SK-N-MC (cell line): ENCODE measurements at places on chromosomes 13 and 19.
A peak's percentile ranks its signal among the peaks of the same experiment; 100 is the strongest.

DNA sequence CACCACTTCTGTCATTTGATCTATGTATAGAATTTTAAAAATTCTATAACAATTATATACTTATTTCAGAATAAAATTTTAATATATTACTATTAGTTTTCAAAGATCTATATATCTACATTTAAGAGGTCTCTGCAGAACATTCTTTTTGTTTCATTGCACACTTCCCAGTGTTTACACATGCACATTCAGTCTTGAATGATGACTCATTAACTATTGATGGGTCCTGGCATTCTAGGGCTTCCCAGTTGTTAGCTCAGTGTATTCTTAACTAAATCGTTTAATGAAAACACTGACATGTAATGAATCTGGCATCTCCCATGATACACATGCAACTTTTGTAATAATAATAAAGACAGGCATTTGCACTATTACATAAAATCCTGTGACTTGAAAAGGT is 324.6 kb downstream of the KLF12 start:
- no peak for DNase-seq

DNA sequence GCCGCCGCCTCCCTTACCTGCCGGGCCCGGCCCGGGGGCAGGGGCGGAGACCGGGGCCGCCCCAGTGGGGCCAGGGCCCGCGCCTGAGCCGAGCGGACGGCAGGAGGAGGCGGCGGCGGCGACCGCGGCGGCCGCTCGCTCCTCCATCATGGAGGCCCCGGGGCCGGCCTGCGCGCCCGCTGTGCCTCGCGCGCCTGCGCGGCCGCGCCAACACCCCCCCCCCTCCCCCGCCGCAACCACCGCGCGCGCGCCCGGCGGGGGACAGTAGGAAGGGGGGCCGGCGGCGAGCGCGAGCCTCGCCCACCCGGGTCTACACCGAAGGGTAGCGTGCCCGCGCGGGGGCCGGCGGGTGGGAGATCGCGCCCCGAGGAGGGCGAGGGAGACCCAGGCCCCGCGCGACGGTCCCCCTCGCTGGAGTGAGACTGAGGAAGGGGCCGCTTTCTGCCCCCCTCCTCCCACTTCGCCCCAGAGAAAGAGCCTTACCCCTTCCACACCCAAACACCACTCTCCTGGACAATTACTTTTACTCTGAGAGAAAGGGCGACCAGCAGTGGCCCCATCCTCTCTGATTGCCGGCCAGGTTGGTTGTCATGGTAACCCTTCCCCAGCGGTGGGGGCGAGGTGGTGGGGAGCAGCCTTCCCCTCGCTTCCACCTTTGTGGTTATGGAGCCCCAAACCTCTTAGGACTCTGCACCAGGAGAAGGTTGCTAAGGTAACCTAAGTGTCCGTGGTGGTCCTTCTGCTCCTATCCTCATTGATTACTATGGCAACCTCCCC is at the start of gene STRN4:
TSS of gene STRN4 (minus strand) at position 170 of the 777 bp plus-strand sequence. CDS start at position 150, 20 bp downstream.
- no peak for DNase-seq

- no peak for DNase-seq
Measured at GRCh38 chr19:51122112-51122981, 2.4 kb upstream of the SIGLEC9 start.

DNA sequence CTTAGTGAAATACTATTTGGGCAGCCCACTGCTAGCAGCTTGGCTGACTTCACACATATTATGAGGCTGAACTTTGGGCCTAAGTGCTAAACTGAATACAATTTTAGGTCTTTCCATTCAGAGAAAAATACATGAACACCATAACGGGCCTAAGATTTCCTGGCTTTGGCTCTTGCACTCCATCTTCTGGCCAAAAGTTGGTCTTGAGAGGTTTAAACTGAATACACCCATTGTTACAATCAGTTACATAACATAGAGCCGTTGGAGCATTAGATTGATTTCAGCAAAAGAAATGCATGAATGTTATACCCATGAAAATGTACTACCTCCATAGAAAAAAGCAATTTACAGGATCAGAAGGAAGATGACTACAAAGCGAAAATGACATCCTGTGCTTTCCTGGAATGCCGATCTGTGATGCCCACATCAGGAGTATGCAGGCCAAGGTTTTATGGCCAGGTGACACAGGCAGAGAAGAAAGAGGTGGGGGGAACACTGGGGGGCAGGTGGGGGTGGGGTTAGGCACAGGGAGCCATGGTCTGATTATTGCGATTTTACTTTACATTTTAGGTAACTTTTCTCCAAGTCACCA is 11.1 kb upstream of the SHISA2 start:
- peak; percentile 50 for DNase-seq

DNA sequence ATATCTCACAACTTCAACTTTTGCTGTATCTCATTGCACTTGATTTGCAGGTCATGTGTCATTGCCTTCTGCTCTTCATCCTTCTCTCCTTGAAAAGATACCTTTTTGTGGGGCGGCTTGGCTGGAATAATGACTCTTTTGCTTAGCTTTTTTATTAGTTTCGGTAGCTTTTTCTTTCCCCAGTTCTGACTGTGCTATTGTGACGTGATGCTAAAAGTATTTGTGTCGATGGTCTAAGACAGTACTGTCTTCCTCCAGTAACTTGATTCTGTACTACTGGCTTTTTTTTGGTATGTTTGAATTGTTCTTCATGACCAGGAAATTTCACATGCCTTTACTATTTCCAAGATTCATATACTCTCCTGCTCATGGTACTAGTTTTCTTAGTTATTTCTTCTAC is 63.1 kb downstream of the SLITRK1 start:
- no peak for DNase-seq

- no peak for DNase-seq
Measured at GRCh38 chr13:53781941-53782340, 753.3 kb downstream of the OLFM4 start.

- DNase-seq = no peak
Measured at GRCh38 chr13:39521701-39522100, 81.3 kb downstream of the LHFPL6 start.

DNA sequence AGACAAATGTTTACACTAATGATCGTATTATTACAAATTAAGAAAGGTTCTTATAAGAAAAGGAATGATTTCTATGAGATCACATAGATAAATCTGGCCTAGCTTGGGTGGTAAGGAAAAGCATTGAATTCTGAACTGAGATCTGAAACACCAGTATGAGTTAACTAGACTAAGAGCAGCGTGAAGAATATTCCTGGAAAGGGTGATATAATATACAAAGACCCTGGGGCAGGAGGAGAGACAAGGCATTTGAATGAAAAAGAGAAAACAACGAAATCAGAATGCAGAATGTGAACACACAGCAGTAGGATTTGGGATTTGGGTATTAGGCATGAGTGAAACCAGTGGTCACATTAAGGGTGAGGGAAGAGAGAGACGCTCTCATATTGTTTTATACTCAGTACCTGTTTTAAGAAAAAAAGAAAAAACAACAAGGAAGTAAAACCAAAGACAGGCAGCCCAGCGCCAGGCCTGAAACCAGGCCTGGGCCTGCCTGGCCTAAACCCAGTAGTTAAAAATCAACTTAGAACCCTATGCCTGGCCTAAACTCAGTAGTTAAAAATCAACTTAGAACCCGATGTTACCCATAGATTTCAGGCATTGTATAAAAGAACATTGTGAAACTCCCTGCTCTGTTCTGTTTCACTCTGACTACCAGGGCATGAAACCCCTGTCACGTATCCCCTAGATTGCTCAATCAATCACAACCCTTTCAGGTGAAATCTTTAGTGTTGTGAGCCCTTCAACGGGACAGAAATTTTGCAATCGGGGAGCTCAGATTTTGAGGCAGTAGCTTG is 287.1 kb downstream of the ITGBL1 start:
- no peak for DNase-seq

DNA sequence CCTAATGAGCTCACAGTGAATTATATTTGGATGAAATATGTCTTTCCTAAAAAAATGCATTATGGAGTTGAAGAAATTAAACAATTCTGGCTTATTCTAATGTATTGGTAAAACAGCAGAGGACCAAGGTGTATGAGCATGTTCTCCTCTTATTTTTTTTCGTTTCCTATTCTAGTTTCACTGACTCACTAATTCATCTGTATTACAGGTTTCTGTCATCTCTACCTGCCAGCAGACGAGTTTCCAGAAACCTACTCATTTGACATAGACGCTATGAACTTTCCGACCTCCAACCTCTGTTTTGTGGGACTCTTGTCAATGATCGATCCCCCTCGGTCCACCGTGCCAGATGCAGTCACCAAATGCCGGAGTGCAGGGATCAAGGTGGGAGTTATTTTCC is 20.3 kb downstream of the ATP12A start:
- no peak for DNase-seq

DNA sequence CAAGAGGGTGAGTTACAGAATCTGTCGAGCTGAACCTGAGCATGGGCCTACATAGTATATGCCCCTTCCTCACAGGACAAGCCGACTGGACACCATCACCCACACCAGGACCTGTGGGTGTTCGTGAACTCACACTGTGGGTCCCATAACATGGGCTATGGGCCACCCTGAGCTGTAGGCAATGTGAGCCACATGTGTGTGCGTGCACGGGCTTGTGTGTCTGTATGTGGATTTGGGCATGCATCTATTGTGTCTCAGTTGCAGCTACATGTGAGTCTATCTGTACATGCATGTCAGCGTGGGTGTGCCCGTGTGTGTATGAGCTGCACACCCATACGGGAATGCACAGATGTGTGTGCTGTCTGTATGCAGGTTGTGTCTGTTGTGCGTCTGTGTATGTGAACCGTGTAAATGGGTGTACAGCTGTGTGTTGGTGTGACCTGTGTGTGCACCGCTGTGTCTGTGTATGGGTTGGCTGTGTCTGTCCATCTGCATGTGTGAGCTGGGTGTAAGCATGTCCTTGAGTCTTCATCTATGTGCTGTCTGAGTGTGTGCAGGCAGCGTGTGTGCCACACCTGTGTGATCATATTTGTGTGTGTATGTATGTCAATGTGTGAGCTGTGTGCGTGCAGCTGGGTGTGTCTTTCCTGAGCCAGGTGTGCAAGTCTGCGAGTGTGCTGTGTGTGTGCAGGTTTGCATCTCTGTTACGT is 1.7 kb downstream of the NOTCH3 start:
- no peak for DNase-seq

GRCh38 chr19:50705422-50706019 is 14.1 kb downstream of the SHANK1 start:
- DNase-seq = no peak

GRCh38 chr13:34939771-34940170 is 2.3 kb upstream of the NBEA start:
- DNase-seq = no peak

DNA sequence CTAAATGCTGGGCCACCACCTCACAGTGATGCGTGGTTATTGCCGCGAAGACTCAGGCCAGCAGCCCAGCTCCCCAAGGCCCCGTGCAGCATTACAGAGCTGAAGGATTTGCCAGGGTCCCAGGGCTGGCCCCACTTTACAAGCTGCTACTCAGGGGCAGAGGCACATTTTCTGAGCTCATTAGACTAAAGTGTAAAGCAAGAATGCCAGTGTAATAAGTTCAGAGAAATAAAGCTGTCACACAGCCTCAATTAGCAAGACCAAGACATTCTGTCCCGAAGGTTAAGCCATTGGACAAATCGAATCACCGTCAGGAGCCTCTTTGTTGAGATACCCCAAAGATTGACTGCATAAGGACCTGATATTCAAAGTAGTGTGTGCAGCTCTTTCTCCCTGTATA is 428.4 kb downstream of the EFNB2 start:
- DNase-seq = no peak

GRCh38 chr13:98721825-98722510 is 30.5 kb downstream of the SLC15A1 start:
- no peak for DNase-seq

- no peak for DNase-seq
Measured at GRCh38 chr13:25440061-25440460, 68.3 kb downstream of the ATP8A2 start.

- DNase-seq = no peak
Measured at GRCh38 chr19:56810260-56810659, 30.3 kb downstream of the PEG3 start.

DNA sequence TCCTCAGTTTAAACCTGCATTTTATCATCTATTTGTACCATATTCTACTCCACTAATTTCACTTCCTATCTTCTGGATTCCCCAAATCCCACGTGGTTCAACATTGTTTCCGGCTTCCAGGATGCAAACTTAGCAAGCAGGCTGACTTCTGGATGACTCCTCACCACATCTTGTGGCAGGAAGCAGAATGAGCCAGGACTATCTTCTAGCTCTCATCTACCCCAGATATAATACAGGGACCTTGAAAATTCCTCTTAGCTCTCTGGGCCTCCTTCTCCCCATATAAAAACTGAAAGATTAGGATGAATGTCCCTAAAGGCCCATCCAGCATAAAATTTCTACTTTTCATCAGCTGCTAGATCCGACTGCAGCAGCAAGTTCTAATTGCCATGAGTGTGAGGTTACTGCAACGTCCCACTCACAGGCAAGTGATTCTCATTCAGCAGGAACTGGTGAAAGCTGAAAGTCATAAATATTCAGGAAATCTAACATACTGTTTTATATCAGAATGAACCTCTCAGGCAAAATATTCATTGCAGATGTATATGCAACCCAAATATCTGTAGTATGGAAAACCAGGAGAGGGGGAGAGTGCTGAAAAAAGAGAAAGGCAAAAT is 93.4 kb downstream of the KCTD12 start:
- no peak for DNase-seq

DNA sequence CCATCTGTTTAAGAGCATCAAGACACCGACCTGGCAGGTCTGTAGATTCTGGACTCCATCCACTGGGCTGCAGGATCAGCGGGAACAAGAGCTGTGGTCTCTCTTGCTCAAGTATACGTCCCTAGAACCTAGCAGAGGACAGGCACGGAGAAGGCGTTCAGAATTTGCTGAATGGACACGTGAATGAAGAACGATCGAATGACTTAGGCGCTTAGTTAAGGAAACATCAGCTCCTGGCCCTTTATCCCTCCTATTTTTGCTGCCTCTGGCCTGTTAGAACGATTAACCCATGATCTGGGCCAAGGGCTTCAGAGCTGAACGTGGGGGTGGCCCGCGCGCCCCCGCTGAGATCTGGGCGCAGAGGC is 953 bp downstream of the DZIP1 start:
- no peak for DNase-seq
